Fibroblast of lung (primary cell): ENCODE measurements at places on chromosomes 3 and 15.

DNA sequence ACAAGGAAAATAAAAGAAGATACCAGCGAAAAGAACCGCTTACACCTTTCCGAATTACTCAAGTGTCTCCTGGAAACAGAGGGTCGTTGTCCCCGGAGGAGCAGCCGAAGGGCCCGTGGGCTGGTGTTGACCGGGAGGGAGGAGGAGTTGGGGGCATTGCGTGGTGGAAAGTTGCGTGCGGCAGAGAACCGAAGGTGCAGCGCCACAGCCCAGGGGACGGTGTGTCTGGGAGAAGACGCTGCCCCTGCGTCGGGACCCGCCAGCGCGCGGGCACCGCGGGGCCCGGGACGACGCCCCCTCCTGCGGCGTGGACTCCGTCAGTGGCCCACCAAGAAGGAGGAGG, 325 bp downstream of the ALCAM start:
- no peak for DNase-seq

- no peak for DNase-seq
These were observed 105.1 kb downstream of the CHST2 start for GRCh38 chr3:143224716-143225115.

DNA sequence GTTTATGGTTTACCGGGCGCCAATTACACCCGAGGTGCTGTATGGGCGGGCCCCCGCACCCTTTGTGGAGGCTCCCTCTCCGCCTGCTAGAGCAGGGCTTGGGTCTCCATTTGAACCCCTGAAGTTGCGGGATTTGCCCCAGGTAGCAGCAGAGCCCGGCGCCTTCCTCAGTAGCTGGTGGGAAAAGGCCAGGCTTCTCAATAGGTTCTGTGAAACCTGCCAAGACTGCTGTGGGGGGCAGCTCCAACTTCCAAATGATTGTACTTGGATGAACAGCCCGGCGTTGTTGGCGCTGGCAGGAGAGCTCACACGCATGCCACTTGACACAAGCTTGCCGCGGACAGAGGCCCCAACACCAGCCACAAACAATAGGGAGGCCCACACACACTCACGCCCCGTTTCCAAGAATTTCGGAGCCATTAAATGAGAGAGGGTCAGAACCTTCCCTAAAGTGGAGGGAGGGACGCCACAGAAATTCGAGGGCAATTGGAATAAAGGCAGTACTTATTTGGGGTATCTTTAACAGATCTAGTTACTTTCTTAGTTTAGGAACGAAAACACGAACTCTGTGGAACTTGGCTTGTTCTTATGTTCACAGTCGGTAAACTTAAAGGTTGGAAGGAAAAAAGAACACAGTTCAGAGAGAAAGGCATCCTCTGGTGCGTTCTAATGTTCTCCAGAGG, 1.4 kb downstream of the EPHB3 start:
- DNase-seq = no peak

GRCh38 chr3:106071306-106071705, 202.5 kb upstream of the CBLB start:
- DNase-seq = no peak

DNA sequence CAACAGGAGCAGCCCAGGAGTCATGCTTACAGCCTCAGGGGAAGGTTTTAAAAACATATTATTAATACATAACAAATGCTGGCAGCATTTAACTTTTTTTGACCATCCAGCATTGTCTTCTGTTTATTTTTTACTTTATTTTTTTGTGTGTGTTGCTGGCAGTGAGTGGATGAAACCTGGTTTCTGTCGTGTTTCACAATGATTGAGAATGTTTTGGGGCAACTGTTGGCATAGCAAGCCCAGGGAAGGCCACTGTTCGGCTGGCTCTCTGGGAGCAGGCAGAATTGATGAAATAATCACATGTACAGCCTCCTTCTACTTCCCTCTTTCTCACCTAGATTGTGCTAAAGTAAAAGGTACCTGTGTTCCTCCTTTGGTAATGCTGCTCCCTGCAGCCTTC, 190.2 kb downstream of the NR1D2 start:
- DNase-seq = no peak

DNA sequence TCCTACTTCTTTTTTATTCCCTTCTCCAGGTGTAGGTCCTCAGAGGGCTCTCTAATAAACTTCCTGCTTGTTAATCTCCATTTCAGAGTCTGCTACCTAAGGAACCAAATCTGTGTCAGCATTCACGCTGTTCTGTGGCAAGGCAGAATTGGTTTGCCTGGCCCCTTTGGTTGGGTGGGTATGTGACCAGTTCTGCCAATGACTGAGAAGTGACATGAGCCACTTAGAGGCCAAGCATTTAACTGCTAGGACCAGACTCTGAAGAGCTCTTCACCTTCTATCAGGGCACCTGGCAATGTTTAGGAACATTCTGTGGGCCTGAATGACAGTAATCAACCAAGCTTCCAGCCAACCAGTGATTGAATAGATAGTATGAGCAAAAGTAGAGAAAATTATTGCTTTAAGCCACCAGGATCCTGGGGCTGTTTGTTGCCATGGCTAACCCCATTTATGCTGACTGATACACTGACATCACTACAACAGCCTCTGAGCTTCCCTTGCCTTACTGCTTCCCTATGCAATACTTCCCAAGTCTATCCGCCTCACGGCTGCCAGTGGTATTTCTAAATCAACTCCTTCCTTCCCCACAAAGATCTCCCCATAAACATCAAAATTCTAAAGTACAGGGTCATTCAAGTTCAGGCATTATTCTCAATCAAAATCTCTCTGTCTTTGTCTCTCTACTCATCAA, 7.6 kb downstream of the FRMD4B start:
- no peak for DNase-seq
